Aortic smooth muscle cell (primary cell): ENCODE measurements at places on chromosomes 12 and 14. TPM values are rescaled to one million over a fixed set of nuclear protein-coding genes. Genes with fewer than 3 reads are reported as not detected.

Gene RASSF9
- total RNA-seq = 0.66 and 0.93 TPM in 2 replicates

Gene CRIP1
- total RNA-seq = 46.4 and 49.0 TPM in 2 replicates

Gene KRT8
- total RNA-seq = 3.3 and 5.9 TPM in 2 replicates

Gene SLC38A4
- total RNA-seq = 0.26 and 0.37 TPM in 2 replicates

Gene TCL1B
- not detected in 2 replicates for total RNA-seq

Gene KRT81
- total RNA-seq = not detected in 2 replicates

Gene ERC1
- 28.7 and 35.3 TPM in 2 replicates for total RNA-seq

Gene DNAI7
- 0.13 and 0.37 TPM in 2 replicates for total RNA-seq

Gene TMEM132C
- not detected in 2 replicates for total RNA-seq

Gene HCAR2
- not detected in 2 replicates for total RNA-seq

Gene KLRB1
- not detected in 2 replicates for total RNA-seq

Gene ANKRD9
- total RNA-seq = 12.9 and 19.8 TPM in 2 replicates

Gene SAV1
- total RNA-seq = 14.7 and 19.5 TPM in 2 replicates

Gene CCDC197
- total RNA-seq = not detected in 2 replicates

Gene DEPDC4
- 0.75 and 1.6 TPM in 2 replicates for total RNA-seq

Gene CDK4
- total RNA-seq = 145 and 155 TPM in 2 replicates
